ENCODE measurements at places on chromosomes 1 and 21.

DNA sequence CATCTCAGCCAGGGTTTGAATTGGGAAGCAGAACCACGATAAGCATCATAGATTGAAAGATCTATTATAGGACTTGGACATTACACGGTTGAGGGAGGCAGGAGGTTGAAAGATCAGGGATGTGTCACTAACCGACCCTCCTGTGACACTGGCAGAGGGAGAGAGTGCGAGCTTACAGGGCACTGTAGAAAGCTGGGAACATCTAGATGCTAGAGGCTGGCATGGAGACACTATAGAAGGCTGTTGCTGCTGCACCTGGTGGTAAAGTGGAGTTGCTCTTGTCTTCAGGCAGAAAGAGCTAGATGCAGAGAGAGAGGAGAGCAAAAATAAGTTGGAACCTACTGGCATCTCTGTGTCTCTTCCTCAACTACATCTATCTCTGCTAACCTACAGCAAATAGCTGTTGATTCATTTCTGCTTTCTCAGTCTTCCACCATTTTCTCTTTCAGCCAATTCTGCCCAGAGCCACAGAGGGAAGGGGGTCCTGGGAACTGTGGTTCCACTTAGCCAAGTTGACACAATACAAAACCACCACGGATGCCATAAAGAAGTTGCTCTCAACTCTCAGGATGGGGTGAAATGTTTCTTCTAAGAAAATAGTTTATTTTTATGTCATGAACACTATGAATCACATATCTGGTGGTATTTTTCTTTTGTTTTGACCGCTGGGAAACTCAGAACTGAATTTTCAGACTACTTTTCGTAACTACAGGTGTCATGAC lies 155.9 kb downstream of the ZNF281 start:
- DNase-seq = no peak

- DNase-seq = no peak
Observed at GRCh38 chr1:76627901-76628300, 239.4 kb upstream of the ST6GALNAC5 start.

DNA sequence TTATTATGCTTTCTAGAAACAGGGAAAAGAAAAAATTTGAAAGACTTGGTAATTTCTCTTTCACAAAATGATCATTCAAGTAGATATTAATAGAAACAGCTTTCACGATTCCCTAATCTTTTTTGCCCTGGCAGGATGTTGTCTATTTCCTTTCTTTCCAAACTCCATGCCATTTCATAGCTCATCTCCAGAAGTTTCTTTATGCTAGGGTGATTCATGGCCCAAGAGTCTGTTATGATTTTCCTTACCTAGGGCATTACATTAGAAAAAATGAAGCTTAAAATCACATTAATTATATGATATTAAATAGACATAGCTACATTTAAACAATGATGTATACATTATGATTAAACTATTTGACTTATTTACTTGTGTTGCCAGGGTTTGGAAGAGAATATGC lies 762.1 kb downstream of the LTN1 start:
- no peak for DNase-seq

DNA sequence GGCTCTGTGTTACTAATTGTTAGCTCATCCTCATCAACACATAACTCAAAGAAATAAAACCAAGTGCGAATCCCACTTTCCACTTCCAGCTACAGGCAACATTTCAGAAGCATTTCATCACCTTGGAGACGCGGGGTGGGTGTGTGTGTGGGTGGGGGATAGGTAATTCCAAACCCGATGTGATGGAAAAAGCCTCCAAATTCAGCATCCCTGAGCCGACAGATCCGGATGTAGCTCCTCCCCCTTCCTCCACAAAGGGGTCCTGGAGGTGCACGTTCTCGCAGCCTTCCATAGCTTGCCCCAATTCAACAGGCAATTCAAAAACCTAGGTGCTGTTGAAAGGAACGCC lies 486 bp downstream of the HSPA13 start:
- no peak for DNase-seq

- DNase-seq = no peak
Observed at GRCh38 chr1:29332204-29332603, 95.9 kb downstream of the PTPRU start.

GRCh38 chr1:159937054-159937750 lies 8.2 kb downstream of the IGSF9 start:
- DNase-seq = no peak

DNA sequence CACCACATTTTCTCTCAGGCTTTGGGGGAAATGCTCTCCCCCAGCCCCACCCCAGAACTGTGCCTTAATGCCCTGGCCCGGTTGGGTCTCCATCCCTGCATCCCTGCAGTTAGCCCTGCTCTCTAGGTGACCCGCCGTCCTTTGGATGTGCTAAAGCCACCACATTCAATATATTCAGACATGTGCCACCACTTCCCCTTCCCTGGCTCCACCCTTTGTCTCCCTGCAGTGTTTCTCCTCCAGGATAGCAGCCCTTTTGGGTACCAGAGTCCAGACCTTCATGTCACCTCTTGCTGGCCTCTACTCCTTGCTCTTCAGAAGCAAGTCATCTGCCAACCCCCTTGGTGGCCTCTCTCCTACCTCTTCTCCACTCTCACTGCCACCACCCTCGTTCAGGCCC lies 41.8 kb downstream of the RUNX1 start:
- DNase-seq = no peak

- no peak for DNase-seq
Observed at GRCh38 chr1:14294006-14294405, 304.5 kb upstream of the KAZN start.

- no peak for DNase-seq
Observed at GRCh38 chr1:235950318-235950717, 83.6 kb upstream of the LYST start.

GRCh38 chr1:99726818-99727217 lies 39.6 kb downstream of the FRRS1 start:
- DNase-seq = no peak

DNA sequence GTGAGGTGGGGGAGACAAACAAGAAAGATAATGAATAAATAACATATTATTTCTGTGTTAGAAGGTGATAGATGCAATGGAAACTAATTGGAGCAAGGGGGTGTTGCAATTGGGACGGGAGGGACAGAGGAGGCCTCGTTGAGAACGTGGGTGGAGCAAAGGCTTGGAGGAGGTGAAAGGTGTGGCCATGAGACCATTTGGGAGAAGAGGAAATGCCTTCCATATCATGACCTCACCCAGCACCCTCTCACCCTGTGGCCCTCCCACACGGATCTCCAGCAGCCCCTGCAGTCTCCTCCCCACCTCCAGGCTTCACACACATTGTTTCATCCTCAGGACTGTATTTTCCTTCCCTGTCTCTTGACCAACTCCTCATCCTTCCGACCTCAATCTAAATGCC lies 85.3 kb upstream of the ARHGAP29 start:
- DNase-seq = no peak

- DNase-seq = no peak
Observed at GRCh38 chr1:208108646-208109330, 135.4 kb downstream of the PLXNA2 start.

- no peak for DNase-seq
Observed at GRCh38 chr1:17009706-17010105, 2.0 kb downstream of the ATP13A2 start.

GRCh38 chr1:169115891-169116585 lies 9.5 kb downstream of the ATP1B1 start:
- DNase-seq = no peak

GRCh38 chr1:228408869-228409805 lies 2.5 kb upstream of the TRIM11 start:
- DNase-seq = no peak

DNA sequence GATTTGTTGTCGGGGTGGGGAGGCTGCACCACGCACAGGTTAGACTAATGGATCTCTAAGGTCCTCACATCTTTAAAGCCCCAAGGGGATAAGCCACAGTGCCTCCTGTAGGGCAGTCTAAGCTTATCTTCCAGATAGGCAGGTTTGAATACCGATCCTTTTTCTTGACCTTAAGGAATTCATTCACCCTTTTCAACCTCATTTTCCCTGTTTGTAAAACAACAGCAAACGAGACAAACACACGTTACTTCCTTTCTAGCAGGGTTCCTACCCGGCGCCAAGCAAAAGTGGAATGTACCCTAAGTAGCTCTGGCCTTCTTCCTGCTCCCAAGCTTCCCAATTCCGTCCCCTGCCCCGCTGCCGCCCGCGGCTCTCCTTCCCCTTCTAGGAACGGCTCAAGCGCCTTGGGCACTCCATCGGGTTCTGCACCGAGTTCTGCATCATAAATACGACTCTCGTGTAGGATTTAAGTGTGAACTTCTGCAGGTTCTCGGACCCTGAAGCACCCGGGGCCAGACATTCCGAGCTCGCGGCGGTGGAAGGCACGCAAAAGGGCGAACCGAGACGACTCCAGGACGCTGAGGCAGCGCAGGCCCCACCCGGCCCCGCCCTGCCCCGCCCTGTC lies 548 bp upstream of the CDC20 start:
- DNase-seq = no peak

- DNase-seq = no peak
Observed at GRCh38 chr1:53553734-53554509, 94.7 kb downstream of the DMRTB1 start.

Data from cortex of kidney (tissue), 1 donor.